Dermis microvascular lymphatic vessel endothelial cell (primary cell): ENCODE measurements at places on chromosomes 13 and 19.

DNA sequence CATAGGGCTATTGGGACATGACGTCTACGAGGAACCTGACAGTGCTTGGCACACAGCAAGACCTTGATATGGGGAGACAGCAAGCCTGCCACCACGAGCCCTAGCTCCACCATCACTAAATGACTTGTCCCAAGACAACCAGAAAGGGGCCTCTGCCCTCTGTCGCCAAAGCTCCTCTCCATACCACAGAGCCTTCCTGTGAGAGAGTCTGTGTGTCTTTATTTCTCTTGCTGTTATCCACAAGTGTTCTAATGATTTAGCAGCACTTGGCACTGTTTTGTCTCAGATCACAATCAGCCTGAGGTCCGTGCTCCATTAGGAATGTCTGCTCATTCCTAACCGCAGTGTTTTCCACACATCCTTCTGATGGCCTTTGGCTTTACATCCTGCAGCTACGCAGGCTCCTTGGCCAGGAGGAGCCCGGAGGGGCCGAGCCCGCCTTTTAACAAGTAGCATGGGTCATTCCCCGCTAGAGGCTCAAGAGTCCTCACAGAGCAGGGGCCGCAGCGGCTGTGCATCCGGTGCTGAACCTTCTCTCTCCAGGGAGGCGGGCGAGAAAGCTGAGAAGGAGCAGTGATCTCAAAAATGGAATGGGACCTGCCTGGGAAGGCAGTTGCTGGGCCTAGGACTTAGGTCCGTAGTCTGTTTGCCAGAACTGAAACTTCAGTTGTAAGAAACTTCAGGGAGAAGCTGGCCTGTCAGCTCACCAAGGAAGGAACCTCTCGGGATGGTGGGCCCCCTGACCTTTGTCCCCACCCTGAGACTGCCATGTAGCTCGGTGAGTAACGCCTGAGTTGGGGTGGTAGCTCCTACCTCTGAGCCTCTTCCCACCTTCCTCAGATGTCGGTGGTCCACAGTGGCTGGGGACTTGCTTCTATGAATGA is 61.1 kb upstream of the HMGB1 start:
- no peak for DNase-seq

GRCh38 chr13:80312012-80312704 is 28.8 kb downstream of the SPRY2 start:
- DNase-seq = no peak

DNA sequence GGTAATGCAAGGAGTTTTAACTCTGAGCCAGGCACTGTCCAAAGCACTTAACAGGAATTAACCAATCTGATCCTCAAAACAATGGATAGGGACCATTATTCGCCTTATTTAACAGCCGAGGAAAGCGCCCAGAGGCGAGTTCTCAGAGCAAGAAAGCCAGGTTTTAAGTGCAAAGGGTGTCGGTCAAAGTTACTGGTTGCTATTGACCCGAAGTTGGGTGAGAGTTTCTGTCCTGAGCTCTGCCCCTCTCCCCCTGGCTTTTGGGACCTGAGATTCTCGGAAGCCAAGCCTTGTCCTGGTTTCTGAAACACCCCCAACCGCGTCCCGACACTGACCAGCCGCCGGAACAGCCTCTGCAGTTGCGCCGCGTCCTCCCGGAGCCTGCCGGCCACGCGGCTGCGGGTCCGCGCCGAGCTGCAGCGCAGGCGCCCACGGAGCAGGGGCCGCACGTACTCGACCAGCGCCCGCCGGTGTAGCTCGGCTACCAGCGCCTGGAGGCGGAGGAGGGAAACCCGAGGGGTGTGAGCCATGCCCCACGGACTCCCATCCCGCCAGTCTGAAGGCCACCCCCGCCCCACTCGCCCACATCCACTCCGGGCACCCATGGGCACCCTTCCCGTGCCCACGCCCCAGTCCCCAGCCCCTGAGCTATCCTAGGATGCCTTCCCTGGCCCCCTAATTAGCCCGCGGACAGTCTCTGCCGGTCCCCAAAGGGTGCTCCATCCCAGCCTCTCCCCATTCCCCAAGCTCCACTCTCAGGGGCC is 27.8 kb downstream of the EXOC3L2 start:
- no peak for DNase-seq

DNA sequence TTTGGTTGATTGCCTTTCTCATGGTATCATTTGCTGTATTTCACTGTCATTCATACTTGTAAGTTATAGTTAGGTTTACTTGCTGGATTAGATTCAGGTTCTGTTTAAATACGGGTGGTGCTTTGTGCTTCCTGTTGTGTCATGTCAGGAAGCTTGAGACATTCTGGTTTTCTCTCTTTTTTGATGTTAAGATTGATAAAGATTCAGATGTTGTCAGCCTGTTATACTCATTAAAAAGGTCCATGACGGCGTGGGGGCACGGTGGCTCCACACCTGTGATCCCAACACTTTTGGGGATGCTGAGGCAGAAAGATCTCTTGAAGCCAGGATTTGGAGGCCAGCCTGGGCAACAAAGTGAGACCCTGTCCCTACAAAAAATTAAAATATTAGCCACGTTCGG is 45.7 kb downstream of the NAA16 start:
- DNase-seq = no peak

GRCh38 chr13:97753942-97754670 is 199.4 kb upstream of the IPO5 start:
- no peak for DNase-seq

- no peak for DNase-seq
Measured at GRCh38 chr19:51490676-51491075, 10.9 kb downstream of the SIGLEC12 start.

DNA sequence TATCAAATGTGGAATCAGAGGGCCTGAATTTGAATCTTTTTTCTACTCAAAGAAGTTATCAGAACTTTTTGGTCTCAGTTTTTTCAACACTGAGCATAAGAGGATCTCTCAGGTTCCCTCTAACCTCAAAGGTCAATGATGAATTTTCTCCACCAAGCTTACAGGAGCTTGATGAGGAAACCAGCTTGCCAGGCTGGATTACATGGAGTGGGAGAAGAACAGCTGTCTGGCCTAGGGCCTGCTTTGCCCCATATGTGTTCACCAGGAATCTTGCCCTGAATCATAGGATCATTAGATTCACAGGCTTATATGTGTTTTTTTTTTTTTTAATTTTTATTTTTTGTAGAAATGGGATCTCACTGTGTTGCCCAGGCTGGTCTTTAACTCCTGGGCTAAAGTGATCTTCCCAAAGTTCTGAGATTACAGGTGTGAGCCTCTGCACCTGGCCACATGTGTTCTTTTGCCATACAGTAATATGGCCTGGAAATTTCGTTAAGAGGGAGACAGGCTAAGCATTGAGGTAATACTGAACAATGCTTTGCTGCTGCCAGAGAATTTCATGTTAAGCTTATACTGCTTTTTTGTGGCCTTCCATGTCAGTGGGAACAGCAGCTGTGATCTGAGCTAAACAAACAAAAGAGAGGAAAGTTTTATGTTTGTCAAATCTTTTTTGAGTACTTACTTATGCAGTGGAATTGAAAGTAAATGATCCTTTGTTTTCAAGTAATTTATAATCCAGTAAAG is 110.6 kb downstream of the DNAJC3 start:
- DNase-seq = no peak

GRCh38 chr13:51635137-51635878 is 51.0 kb downstream of the WDFY2 start:
- DNase-seq = no peak

GRCh38 chr13:30616927-30617314 is 799 bp upstream of the USPL1 start:
- peak; percentile 91 for DNase-seq

DNA sequence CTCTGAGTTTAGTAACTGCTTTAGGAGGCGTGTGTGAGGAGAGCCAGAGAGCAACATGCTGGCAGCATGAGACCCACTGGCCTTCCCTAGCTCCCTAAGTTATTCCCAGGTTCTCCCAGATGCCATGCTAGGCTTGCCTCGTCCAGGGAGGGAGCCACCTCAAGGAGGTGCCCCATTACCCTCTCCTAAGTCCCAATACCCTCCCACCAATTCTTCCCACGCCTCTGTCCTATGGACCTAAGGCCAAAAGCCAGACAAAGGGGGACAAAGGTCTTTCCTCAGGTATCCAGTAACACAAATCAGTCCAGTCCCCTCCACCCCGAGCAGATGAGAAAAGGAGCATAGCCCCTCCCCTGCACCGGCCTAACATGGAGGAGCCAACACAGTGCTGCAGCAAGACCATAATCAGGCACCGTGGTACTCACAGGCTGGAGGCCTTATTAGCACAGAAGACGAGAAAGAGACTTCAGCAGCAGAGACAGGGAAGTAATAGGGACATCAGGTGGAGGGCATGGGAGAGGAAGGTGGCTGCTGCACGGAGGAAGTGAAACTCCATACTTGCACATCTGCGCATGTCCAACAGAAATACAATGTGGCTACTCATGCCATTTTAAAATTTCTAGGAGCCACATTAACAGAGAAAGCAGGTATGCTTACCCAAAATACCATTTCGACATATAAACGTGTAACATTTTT is 46.3 kb downstream of the BRD4 start:
- no peak for DNase-seq

DNA sequence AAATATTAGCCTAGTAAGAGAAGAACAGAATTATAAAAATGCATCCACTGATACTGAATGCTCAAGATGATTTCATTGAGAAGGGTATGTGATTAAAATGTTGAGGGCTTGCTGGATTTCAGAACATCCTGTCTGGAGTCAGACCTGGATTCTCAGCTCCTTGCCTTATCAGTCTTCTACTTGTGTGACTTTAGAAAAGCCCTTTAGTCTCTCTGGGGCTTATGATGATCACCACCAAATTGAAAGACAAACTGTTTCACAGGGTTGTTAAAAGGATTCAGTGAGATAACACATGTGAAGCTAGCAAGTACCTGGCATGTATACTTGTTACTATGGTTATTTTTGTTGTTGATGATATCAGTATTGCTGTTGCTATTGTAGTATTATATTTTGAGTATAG is 118.4 kb downstream of the GPC6 start:
- DNase-seq = no peak

- no peak for DNase-seq
Measured at GRCh38 chr13:91031508-91031907, 316.0 kb upstream of the MIR17HG start.

DNA sequence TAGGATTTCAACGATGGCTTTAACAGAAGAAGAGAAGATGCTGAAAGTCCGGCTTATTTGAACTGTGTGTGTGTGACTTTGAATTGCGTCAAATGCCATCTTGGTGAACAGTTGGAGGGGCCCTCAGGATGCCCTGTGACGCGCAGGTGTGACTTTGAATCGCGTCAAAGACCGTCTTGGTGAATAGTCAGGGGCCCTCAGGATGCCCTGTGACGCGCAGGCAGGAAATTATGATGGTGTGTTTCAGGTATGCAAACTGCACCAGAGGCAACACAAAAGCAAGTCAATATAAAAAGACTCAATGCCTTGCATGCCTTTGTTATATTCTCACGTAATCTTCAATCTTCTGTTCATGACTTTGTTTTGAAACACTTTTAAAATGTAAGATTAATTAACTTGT is 29.2 kb downstream of the ATP11A start:
- DNase-seq = no peak

GRCh38 chr19:43525836-43526771 is 897 bp downstream of the ETHE1 start:
- DNase-seq = no peak

DNA sequence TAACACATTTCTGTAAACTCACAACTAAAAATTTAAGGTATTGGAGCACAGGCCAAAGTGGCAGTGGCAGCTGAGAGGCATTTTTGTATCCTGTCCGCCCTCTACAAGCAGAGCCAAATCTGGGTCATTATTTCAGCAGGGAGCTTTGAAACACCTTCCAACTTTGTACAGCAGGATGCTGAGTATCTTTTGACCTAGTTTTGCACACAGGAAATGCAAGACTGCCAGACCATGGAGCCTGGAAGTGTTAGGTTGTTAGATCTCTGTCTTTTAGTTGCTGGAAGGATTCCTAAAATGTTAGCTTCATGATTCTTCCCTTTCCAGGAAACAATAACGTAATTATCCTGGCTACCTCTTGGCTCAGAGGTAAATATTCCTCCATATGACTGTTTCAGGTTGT is 148.6 kb upstream of the ATXN8OS start:
- no peak for DNase-seq

GRCh38 chr19:4297901-4298809 is 4.0 kb downstream of the TMIGD2 start:
- DNase-seq = no peak

GRCh38 chr13:65595916-65596315 is 1634.2 kb downstream of the PCDH9 start:
- DNase-seq = no peak

- DNase-seq = peak; percentile 80
Measured at GRCh38 chr13:97848886-97849285, 104.6 kb upstream of the IPO5 start.

- no peak for DNase-seq
Measured at GRCh38 chr19:57708641-57709361, at the start of gene ZNF154. ZNF154 (minus strand) TSS chr19:57709204; CDS start chr19:57708971, 233 bp downstream.

GRCh38 chr19:46728693-46729339 is 11.9 kb upstream of the PRKD2 start:
- peak; percentile 71 for DNase-seq

DNA sequence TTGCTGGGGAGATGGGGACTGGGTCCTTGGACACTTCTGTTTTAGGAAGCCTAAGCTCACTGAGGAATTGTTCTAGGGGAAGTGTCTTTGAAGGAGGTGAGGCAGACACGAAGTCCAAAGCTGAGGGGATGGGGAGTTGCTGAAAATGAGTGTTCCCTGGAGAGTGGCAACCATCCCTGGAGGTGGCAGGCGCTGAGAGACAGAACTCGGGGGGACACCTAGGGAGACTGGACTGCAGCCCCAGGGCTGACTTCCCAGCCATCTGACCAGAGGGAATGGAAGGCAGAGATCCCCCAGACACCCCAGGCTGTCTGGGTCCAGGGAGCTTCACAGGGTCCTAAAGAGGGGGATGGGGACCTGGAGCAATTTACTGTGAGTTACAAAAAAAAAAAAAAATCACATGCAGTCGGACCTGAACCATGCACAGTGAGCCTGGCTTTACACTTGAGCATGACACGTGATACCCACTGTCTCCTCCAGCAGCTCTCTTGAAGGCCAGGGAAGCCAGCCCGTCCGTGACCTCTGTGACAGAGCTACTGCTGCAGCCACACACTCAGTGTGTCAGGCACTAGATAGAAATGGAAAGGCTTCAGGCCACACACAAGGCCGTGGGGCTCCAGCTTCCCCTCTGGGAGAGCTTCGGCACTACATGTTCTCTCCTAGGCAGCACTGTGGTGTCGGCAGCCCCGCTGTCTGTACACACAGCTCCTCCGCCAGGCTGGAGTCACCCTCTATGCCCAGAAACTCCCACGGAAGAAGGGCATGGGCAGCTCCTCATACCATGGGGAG is 77.1 kb upstream of the KCTD15 start:
- no peak for DNase-seq

DNA sequence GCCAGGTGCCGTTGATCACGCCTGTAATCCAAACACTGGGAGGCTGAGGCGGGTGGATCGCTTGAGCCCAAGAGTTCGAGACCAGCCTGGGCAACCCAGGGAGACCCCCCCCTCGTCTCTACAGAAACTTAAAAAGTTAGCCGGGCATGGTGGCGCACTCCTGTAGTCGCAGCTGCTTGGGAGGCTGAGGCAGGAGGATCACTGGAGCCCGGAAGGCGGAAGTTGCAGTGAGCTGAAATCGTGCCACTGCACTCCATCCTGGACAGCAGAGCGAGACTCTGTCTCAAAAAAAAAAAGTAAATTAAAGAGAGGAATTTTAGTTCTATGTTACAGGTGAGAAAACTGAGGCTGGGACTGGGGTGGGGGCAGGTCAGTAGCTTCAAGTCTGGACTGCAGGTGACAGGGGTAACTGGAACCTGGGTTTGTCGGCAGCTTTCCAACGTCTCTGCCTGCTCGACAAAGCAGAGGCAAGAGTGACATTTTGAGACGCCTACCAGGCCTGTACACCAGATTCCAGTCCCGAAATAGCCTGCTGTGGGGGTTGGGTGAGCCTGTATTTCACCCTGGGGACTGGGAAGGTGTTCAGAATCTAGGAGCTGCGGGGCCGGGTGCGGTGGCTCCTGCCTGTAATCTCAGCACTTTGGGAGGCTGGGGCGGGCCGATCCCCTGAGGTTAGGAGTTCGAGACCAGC is 1.2 kb downstream of the SELENOW start:
- DNase-seq = no peak
